Hepatic stellate cell (primary cell): ENCODE measurements at places on chromosomes 11 and 22.

- peak; percentile 83 for DNase-seq
Measured at GRCh38 chr11:1401656-1402221, 12.0 kb downstream of the BRSK2 start.

- no peak for DNase-seq
Measured at GRCh38 chr11:70506658-70506970, 108.3 kb downstream of the CTTN start.

GRCh38 chr22:24156141-24156912 lies 25.0 kb upstream of the SUSD2 start:
- DNase-seq, result peak; percentile 77

DNA sequence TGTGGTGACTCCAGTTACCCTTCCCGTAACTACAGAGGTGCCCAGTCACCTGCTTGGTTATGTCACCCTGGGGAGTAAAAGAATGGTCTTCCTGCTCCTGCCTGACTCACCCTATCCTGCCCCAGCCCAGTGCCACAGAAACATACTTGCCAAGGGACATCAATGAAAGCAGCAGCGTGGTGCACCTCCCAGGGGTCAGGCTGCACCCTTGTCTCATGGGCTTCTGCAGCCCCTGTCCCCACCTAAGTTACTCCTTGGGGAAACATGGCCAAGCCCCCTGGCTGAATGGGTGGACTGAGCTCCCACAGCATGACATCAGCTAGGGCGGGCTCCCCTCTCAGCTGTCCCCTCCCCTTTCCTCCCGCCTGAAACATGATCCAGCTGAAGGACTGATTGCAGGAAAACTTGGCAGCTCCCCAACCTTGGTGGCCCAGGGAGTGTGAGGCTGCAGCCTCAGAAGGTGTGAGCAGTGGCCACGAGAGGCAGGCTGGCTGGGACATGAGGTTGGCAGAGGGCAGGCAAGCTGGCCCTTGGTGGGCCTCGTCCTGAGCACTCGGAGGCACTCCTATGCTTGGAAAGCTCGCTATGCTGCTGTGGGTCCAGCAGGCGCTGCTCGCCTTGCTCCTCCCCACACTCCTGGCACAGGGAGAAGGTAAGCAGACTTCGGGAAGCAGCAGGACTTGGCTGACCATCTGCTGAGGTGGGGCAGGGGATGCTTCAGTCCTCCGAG lies at the start of gene HTR3A:
Gene HTR3A, plus strand, starts transcription at position 368 of the 730 bp plus-strand sequence. Its CDS starts 218 bp downstream, at position 586.
- no peak for DNase-seq

GRCh38 chr22:25120093-25120561 lies 79.5 kb upstream of the CRYBB3 start:
- DNase-seq, result no peak

DNA sequence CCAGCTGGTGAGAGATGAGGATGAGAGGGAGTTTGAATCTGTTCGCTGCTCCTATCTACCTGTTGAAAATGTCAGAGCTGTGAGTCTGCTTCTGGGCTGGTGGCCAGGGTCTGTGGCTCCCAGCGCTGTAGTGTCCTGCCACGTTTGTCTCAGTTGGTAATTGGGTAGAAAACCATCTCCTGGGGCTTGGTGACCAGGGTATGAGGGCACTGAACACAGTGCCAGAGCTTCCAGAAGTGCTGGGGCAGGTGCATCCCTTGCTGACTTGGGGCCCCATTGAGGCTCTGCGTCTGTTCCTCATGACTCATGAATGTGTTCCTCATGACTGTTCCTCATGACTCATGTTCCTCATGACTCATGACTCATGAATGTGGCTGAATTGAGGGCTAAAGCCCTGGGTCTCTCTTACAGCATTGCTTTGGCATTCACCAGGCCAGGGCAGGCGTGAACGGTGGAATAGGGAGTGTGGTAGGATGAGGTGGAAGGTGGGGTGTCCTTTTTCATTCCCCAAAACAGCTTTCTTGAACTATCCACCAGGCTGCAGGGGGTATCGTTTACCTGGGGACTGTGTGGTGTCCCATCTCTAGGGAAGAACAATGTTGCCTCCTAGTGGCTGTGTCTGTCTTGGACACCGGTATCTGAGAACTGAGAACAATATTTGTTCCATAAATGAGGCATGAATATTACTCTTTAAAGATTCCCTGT lies 139.5 kb downstream of the COMMD9 start:
- peak; percentile 97 for DNase-seq

GRCh38 chr11:66639066-66639813 lies 737 bp downstream of the RBM4 start:
- DNase-seq, result peak; percentile 43

DNA sequence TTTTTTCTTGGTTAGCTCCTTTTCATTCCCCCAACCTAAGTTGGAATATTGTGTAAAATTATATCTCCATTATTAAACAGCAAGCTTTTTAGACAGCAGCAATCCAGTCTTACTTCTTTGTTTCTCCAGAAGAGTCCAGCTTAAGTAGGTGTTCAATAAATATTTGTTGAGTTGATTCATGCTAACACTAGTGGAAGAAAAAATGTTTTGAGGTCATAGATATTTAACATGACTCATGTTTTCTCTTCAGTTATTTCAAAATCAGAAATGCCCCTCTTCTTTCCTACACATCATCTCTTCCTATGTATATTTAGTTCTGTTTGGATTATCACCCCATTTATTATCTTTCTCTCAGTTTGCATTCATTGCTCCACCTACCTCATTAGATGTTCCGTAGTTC lies 20.3 kb downstream of the CCDC83 start:
- DNase-seq, result no peak

DNA sequence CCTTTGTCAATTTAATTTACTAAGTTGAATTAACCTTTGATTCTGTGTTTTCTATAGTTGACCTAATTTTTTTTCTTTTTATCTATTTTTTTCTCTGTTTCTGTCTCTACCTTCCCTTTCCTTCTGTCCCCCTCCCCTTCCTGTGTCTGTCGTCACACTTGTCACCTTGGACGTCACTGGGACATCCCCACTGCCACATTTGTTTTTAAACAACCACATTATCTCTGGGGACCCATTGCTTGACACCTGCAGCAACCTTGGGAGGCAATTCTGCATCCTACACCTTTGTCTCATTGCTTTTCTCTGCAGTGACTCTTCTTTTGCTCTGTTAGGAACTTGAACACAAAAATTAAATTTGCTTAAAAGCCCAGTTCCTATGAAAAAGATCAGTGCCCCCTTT lies 51.8 kb upstream of the TTC12 start:
- DNase-seq, result no peak

GRCh38 chr11:110761991-110762390 lies 49.8 kb upstream of the ARHGAP20 start:
- no peak for DNase-seq

DNA sequence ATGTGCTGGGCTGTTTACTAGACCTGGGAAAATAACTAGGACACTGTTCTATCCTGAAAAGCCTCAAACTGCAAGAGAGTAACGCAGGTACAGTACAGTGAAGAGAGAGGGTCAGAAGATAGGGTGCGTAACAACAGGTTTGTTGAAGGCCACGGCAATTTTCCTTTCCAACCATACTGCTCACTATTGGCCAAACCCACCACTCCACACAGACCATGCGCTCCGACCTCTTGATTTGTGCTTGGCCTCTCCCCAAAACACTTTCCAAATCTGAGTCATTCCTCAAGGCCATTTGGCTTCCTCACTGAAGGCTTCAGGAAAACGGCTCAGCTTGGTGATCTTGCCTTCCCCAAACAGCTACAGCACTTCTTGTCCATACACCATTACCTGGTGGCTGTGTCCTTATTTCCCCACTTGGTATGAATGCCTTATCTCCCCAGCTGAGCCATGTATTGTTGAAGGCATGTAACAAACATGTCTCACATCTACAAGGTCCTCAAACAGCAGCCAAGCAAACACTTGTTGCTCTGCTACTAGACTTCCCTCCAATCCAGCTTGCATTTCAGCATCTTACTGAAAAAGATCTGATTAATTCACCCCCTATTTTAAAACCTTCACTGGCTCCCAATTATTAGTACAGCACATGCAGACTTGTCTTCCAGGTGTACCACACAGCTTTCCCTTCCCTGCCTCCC lies 40.9 kb downstream of the TCF20 start:
- no peak for DNase-seq

GRCh38 chr11:89327885-89328284 lies 150.2 kb downstream of the TYR start:
- no peak for DNase-seq

- no peak for DNase-seq
Measured at GRCh38 chr11:1847926-1848639, 4.8 kb upstream of the LSP1 start.

GRCh38 chr22:21972293-21972779 lies 10.3 kb downstream of the TOP3B start:
- DNase-seq, result peak; percentile 81

DNA sequence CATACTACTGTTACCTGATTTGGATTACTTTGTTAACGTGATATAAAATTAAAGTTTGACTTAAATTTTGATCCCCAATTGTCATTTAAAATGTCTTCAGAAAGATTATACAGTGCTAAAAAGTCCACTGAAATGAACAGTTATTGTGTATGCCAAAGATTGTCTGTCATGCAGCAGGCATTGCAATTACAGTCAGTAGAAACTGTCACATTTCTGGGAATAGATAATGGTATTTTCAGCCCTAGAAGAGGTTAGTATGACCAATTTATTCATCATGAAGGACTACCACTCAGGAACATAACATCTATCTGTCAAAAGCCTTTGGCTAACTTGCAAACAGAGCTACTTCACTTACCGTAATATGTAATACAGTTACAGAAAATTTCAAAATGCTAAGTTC lies 852.5 kb upstream of the TENM4 start:
- DNase-seq, result no peak

DNA sequence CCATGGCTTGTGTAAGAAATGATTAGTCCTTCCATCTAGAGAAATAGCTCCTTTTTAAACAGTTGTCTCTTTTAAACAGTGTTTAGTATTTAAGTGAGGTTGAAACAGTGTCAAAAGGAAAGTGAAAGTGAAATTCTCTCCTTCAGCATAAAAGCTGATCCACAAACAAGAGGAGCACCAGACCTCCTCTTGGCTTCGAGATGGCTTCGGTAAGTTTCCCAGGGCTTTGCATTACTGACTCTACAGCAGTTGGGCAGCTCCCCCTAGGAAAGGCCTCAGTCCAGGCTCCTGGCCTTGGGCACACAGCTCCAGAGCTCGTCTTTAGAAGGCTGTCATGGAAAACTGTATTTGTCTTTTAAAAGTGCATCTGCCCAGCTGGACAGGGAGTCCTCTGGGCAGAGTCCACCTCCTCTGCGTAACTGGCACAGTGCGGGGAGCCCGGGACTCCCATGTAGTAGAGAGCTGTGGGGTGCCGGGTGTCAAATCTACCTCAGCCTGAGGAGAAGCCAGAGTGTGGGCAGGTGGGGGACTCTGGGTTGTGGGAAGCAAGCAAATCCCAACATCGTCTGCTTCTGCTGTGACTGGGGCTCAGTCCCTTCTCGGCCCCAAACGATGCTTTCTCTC lies at the start of gene PLAAT4:
Gene PLAAT4, plus strand, starts transcription at position 140 of the 624 bp plus-strand sequence. Its CDS starts 61 bp downstream, at position 201.
- peak; percentile 70 for DNase-seq

DNA sequence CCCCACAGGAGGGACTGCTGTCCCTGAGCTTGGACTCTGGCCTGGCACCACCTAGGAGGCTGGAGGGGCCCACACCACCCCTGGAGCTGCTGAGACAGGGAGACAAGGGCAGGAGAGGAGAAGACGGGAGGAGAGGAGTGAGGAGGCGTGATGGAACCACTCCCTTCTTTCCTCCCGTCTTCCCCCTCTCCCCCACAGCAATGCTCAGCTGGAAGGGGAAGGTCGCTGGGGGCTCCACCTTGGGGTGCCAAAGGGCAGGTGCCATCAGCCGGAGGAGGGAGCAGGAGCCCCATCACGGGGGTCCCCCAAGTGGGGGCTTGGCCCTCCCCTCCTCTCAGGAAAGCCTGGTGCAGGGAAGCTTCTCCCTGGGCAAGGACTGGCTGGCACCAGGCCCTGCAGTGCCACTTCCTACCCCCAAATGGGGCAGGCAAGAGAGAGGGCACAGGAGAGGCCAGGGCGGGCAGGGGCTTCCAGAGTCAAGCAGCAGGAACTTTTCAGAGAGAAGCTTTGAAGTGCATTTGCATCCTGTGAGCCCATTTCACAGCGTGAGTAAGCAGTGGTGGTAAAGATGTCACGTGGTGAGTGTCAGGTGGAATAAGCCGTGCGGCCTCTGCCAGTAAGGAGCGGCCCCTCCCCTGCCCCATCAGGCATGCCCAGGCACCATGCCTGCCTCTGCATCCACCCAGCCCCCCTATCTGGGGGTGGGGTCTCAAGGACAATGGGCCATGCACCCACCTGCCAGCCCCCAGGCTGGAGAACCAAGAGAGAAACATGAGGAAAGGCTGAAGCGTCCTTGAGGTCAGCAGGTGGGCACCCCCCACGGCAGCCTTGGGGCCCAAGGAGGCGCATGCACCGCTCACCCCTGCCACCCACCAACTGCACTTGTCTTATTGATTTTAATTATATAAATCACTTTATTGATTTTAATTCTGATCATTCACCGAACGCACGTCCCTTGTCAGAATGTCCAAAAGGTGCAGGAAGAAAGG lies 4.9 kb downstream of the IGF2 start:
- no peak for DNase-seq

GRCh38 chr11:117316197-117316961 lies at the start of gene BACE1:
TSS of gene BACE1 (minus strand) at chr11:117316256. CDS start at chr11:117315795, 461 bp downstream.
- DNase-seq, result peak; percentile 91

- no peak for DNase-seq
Measured at GRCh38 chr11:129215506-129216245, 23.6 kb upstream of the ARHGAP32 start.

GRCh38 chr11:61728940-61729219 lies 23.6 kb upstream of the MYRF start:
- DNase-seq, result peak; percentile 87

GRCh38 chr11:28058333-28058732 lies 49.6 kb downstream of the KIF18A start:
- DNase-seq, result no peak

- no peak for DNase-seq
Measured at GRCh38 chr11:104771763-104772162, 126.5 kb downstream of the CASP12 start.

DNA sequence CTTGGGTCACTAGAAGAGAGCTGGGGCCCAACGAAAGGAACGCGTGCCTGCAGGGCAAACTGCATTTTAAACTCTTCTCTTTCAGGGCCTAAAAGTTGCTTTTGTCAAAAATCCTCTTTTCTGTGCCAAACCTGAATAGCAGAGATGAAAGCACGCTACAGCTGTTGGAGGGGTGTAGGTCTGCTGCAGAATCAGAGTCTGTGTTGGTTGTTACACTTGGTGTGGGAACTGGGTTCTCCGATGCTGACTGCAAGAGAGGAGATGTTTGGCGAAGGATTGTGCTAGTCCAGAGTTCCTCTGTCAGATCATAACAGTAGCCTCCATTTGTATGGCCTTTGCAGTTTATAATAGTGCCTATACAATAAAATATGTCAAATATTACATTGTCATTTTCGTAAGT lies 41.8 kb downstream of the BARX2 start:
- DNase-seq, result no peak

DNA sequence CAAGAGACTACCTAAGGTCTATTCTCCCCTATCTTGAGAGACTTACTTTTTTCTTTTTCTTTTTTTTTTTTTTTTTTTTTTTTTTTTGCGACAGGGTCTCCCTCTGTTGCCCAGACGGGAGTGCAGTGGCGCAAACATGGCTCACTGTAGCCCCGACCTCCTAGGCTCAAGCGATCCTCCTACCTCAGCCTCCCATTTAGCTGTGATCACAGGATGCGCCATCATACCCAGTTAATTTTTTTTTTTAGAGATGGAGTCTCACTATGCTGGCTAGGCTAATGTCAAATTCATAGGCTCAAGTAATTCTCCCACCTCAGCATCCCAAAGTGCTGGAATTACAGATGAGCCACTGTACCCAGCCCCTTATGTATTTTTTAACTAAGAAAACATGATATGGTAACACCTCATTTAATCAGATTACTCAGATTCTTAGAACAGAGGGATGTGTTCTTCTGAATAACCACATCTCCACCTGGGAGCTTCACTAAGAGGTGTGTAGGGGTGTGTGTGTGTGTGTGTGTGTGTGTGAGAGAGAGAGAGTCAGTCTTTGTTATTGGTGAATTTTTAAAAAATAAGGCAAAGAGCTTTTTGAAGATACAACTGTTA lies 102.9 kb downstream of the USP35 start:
- no peak for DNase-seq
